Epithelial cell of prostate (primary cell): ENCODE measurements at places on chromosomes 2 and 18.

- DNase-seq = no peak
These were observed 284.6 kb upstream of the UBE2E3 start for GRCh38 chr2:180695586-180696401.

DNA sequence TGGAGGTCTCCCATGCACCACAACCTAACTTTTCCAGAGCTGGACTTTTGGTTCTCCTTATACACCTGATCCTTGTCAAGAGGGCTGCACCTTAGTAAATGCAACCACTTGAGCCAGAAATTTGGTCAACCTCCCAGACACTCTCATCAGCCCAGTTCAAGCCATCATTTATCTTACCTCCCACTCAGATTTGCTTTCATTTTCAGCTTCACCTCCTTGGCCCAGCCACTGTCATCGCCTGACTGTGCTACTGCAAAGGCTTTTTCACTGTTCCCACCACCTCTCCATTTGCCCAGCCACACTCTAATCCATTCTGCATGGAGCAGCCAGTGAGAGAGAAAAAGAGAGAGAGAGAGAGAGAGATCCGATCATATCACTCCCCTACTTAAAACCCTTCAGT, 112.4 kb upstream of the DDX18 start:
- no peak for DNase-seq

DNA sequence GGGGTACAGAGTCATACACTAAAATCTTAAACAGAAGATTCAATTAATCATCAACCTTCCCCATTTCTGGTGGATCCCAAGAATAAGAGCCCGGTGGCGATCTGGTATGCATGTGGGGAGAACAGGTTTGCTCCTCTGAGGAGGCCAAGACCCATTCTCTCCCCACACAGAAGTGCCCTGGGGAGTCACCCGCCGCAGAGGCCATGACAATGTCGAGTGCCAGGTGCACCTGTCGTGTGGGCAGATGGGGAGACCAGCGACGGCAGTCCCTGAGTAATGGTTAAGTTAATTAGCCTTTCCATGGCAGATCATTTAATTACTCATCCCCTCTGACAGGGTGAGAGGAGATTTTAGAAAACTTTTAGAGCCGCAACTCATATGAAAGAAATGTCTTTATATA, 345.0 kb downstream of the NCKAP5 start:
- no peak for DNase-seq

- no peak for DNase-seq
These were observed 88.0 kb downstream of the COMMD1 start for GRCh38 chr2:61993422-61994024.

GRCh38 chr2:164967781-164968228, 12.5 kb upstream of the SLC38A11 start:
- peak; percentile 100 for DNase-seq

DNA sequence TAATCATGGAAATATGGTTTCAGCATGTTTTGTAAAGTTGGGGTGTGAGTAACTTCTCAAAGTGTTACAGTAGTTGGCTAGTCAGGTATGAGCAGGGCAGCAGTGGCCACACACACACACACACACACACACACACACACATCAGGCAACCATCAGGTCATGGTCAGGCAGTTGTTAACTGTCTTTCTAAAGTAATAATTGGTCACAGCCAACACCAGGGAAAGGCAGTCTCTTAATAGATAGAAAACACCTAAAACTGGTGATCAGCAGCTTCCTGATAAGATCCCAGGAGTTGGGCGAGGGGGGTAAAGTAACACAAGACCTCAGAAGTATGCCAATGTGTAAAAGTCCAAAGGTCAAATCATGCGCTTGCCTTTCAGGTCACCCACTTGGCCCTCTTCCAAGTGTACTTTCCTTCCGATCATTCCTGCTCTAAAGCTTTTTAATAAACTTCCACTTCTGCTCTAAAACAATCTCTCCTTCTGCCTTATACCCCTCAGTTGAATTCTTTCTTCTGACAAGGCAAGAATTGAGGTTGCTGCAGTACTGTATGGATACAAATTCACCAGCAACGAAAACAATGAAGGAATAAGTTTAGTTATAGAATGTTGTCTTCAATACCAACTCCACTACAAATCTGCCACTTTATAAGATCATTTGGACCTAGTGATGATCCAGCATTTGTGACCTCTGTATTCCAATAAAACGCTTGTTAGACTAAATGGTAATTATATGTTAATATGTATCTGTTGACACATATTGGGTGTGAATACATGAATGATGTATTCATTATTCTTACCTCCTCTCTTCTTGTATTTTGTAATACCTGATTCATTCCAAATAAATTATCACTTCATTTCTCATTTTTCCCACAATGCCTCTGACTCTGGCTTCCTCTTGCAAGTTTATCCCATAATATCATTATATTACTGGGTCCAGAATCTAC, 254.3 kb downstream of the METTL4 start:
- no peak for DNase-seq

GRCh38 chr2:218605432-218605831, 2.3 kb upstream of the PLCD4 start:
- no peak for DNase-seq

GRCh38 chr2:207144173-207144785, 21.5 kb downstream of the KLF7 start:
- no peak for DNase-seq

DNA sequence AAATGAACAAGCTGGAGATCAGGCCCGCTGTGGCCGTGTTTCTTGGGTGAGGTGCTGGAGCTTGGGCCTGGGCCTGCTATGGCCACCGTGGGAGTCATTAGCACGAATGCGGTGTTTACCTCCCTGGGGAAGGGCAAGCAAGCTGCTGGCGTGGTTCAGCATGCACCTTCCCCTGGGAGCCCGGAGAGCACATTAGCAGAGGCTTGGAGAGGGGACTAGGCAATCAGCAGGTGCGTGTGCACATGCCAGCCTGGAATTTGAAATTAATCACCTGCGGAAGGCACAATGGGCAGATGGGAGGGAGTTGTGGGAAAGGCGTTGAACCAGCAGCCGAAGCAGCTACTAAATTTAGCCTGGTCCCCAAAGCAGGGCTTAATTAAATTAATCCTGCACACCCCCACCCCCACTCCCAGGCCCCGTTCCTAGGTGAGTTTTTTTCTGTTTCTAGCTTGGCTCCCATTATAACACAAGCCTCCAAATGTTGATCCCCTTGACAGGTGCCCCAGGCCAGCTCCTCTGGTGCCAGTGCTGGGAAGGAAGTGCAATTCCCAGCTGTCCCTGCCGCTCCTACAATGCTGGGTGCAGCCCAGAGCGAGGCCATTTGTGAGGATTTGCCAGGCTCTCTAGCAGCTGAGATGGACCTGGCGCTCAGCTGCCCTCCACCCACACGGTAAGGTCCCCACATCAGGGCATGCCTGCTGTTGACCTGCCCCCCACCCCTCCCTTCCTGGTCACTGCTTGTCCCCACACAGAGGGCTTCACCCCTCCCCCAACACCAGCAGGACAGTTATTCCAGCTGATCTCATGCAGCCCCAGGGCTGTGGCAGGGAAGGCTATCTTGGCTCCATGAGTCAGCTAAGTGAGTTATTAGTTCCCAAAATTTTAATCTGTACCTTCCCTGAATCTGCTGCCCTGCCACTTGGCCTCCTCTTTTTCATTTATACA, 115.0 kb downstream of the ZBTB7C start:
- DNase-seq = no peak

- no peak for DNase-seq
These were observed 819 bp downstream of the TGIF1 start for GRCh38 chr18:3450799-3451182.

DNA sequence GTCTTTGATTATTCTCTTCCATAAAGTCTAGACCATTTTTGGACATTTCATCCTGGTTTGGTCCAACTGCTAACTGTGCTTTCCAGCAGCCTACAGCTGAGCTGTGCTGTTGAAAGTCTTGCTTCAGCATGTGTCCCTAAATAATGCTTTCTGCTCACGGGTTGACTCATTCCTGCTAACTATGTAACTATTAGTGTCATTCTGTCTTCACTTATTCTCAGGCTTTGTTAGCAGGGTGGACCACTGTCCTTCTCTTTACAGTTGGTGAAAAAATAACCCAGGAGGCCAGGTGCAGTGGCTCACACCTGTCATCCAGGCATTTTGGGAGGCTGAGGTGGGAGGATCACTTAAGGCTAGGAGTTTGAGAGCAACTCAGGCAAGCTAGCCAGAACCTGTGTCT, 8.9 kb downstream of the ADAM23 start:
- no peak for DNase-seq

- DNase-seq = no peak
These were observed 373.8 kb downstream of the TMEM182 start for GRCh38 chr2:103135679-103136078.

- no peak for DNase-seq
These were observed at the start of gene IAH1 for GRCh38 chr2:9474361-9475057. Gene IAH1 (plus strand): TSS chr2:9474551. CDS start chr2:9474567, 16 bp downstream.

DNA sequence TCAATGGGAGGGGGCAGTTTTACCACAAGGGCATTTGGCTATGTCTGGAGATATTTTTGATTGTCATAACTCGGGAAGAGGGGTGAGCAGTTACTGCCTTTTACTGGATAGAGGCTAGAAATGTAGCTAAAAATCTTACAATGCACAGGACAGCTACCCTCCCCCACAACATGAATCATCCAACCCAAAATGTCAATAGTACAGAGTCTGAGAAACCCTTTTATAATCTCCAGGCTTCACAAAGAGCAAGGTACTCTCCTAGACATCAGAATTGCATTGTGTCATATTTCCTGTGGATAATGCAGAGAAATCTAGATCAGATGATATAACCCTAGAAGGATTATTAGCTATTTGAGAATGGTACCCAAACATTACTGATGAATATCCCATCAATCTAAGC, 277.1 kb upstream of the NRP2 start:
- no peak for DNase-seq

GRCh38 chr2:36387258-36387916, 31.8 kb downstream of the CRIM1 start:
- no peak for DNase-seq

GRCh38 chr2:3180082-3180908, 197.3 kb downstream of the EIPR1 start:
- DNase-seq = no peak

GRCh38 chr18:22667616-22668422, 250.1 kb upstream of the CTAGE1 start:
- DNase-seq = no peak

- no peak for DNase-seq
These were observed 628.6 kb downstream of the NR4A2 start for GRCh38 chr2:155703917-155704316.

- no peak for DNase-seq
These were observed 1.6 kb downstream of the BAZ2B start for GRCh38 chr2:159614534-159615366.

- DNase-seq = no peak
These were observed 60.5 kb downstream of the VWC2L start for GRCh38 chr2:214471382-214471781.

- DNase-seq = no peak
These were observed 695 bp upstream of the SCYGR2 start for GRCh38 chr2:227597998-227598397.
